ENCODE measurements at places on chromosomes 6 and 20.

GRCh38 chr6:119497988-119498727 is 148.6 kb upstream of the MAN1A1 start:
- peak; percentile 21 for DNase-seq

- DNase-seq = no peak
Observed at GRCh38 chr6:94150886-94151285, 731.5 kb upstream of the EPHA7 start.

DNA sequence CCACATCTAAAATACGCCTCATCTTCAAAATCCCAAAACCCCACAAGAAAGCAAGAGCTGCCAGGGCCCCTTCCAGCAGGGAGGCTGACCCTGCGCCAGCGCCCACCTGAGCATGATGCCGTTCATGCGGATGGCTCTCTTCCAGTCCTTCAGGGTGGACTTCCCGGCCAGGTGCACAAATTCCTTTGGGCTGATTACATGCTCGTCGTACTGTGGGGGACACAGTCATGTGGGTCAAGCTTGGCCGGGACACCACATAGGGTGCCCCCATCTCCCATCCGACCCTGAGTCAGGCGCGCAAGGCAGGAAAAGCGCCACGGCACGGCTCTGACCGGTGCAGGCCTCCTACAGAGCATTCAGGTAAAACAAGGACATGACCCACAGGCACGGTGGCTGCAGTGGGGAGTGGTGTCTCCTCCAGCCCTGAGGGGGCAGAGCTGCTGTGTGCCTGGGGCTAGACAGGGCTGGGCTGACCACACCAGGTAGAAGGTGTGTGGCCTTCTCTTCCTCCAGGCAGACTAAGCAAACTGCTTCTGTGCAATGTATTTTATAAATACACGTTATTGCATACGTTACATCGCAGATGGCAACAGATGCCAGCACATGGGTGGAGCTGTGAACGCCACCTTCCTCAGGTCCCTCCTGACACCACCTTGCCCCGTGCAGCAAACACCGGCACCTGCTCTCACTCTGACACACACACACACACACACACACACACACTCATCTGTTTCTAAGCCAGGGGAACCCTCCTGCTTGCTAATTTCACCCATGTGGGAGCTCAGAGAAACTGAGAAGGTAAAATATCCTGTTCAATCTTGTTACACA is 23.8 kb upstream of the HELZ2 start:
- DNase-seq = no peak

GRCh38 chr20:36344517-36345132 is 38.5 kb downstream of the DLGAP4 start:
- DNase-seq = no peak

DNA sequence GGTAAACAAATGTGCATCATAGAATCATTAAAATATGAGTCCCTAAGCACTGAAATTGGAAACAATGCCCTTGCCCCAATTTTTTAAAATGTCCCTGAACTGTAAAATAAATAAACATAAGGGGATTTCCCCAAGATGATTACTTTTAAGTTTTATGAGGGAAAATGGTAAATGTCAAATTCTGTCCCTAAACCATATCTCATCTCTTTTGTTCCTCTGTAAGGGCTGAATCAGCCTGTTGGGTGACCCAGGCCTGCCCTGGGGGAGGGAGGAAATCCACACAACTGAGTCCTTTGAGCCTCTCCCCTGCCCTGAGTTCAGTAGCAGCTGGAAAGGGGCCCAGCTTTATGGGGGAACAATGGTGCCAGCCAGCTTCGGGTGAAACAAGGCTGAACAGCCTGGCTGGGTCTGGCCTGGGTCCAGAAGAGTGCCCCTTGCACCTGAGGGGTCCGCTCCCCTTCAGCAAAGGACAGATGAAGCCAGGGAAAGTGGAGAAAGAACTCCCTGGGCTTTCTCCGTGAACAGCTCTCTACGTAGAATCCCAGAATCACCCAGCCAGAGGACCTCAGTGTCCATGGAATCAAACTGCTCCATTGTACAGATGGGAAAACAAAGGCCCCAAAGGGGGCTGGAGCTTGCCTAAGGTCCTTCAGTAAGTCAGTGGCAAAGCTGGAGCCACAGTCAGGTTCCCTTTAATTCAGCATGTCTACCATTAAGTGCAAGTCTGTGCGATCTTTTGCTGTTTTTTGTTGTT is 28.2 kb upstream of the ITCH start:
- DNase-seq = no peak

DNA sequence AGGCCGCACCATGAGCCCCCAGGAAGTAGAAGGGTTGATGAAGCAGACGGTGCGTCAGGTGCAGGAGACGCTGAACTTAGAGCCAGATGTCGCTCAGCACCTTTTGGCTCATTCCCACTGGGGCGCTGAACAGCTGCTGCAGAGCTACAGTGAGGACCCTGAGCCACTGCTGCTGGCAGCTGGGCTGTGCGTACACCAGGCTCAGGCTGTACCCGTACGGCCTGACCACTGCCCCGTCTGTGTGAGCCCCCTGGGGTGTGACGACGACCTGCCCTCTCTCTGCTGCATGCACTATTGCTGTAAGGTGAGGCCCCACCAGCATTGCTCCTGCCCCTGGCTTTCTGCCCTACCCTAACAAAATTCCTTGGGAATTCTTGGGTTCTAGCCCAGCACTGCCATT is 13.1 kb downstream of the DNPH1 start:
- DNase-seq = no peak

DNA sequence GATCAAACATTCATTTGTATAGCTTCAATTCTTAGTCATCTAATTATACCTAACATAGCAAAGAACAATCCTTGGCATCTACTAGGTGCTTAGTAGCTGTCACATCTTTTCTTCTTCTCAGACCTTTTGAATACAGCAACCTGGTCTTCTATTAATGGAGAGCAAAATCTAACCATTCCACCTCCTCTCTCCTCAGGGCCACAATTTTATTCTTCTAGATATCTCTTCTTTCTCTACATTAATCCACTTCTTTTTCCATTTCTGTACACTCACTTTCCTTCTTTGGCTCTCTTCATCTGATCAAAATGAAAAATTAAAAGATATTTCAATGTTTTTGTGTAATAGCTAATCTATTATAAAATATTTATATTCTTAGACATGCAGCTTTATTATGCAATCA is 9.0 kb upstream of the HLA-DOA start:
- no peak for DNase-seq

- no peak for DNase-seq
Observed at GRCh38 chr6:129965096-129965495, 53.3 kb upstream of the L3MBTL3 start.

DNA sequence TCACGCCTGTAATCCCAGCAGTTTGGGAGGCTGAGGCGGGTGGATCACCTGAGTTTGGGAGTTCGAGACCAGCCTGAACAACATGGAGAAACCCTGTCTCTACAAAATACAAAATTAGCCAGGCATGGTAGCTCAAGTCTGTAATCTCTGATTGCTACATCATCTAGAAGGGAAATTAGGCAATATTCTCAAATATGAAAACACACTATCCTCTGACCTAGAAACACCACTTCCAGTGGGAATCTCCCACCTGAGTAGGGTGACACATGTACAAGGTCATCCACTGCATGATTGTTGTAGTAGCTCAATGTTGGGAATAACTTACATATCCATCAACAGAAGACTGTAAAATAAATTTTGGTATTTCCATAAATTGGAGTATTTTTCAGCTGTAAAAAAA is 19.1 kb upstream of the SIRPD start:
- DNase-seq = no peak

DNA sequence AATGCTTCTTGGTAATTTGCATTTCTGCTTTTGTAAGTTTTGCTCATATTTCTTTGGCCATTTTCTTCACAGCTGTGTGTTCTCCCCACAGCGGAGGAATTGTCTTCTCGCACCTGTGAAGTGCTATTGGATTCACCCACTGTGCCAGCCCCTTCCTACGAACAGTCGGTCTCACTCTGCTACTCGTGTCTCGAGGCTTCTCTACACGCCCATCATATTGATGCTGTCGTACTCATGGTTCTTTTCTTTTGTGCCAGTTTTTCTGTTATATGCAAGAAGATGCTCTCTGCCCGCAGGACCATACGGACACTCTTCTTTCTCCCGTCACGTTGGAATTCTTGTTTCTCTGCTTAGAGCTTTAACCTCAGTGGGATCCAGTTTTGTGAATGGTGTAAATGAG is 200.3 kb downstream of the DLL1 start:
- DNase-seq = no peak

Measured in hematopoietic multipotent progenitor cell treated with erythropoietin and hydrocortisone succinate and interleukin-3 and kit ligand, for 17 days (in vitro differentiated cells).